ENCODE measurements at places on chromosomes 7 and 10.

DNA sequence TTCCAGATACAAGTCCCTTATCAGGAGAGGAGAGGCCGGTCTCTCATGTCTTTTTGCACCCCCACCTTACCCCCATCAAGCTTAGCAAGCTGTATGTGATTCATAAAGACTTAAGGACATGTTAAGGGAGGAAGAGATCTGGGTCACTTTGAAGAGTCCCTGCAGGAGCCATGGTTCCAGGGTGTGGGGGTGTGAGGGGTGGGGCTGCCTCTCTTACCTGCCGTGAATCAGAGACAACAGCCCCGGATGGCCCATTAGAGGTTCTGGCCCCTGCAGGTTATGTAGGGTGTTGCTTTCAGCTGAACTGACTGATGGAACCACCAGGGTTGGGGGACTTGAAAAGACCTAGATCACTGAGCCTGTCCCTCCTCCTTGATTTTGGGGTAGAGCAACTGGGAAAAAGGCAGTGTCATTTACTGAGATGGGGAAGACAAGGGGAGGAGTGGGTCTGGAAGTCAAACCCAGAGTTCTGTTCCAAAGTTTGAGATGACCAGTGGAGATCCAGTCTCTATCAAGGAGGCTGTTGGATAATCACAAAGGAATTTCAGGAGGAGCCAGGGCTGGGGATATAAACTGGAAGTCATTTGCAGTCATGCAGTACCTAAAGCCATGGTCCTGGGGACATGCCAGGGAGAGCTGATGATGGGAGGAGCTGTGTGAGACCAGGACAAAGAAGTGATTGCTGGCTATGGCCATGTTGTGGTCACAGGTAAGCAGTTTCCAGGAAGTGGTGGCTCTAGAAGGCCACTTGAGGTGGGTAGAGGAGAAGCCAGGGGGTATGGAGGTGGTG lies 23.1 kb downstream of the ADAMTS14 start:
- no peak for DNase-seq

DNA sequence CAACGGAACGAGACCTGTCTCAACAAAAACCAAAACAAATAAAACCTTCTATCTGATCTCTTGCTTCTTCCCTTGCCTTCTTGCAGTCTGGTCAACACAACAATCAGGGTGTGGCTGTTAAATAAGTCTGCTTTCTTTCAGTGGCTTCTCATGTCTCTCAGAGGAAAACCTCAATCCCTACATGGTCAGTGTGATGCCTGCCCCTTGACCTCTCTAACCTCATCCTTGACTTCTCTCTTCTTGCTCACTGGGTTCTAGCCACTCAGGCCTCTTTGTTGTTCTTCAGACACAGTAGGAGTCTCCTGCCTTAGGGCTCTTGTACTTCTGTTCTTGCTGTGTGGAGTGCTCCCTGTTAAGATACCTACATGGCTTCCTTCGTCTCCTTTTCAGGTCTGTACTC lies 220.4 kb downstream of the SDHAF3 start:
- DNase-seq: no peak

DNA sequence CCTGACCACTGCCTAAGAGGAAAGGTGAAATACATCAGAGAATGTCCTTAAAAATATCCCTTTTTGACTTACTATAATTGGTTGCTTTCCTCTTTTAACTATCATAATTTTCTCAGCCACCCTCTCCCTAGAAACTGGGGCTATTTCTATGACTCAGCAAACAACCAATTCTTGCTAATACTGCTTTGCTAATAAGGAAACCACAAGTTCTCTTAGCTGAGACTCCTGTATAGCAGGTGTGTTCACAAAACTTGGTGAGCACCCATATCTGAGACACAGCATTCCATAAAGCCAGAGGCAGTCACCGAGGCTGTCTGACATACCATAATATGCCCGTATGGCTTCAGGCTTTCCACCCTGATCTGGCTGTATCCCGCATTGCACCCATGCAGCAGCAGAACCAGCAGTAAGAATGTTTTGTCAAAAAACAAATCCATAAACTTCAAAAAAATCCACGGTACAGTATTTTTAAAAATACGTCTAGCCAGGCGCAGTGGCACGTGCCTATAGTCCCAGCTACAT lies 191.7 kb upstream of the C7orf33 start:
- no peak for DNase-seq

- DNase-seq: no peak
Measured at GRCh38 chr10:61747307-61747706, 84.6 kb downstream of the CABCOCO1 start.

GRCh38 chr7:103396471-103396870 lies 49.0 kb downstream of the PSMC2 start:
- DNase-seq: no peak

DNA sequence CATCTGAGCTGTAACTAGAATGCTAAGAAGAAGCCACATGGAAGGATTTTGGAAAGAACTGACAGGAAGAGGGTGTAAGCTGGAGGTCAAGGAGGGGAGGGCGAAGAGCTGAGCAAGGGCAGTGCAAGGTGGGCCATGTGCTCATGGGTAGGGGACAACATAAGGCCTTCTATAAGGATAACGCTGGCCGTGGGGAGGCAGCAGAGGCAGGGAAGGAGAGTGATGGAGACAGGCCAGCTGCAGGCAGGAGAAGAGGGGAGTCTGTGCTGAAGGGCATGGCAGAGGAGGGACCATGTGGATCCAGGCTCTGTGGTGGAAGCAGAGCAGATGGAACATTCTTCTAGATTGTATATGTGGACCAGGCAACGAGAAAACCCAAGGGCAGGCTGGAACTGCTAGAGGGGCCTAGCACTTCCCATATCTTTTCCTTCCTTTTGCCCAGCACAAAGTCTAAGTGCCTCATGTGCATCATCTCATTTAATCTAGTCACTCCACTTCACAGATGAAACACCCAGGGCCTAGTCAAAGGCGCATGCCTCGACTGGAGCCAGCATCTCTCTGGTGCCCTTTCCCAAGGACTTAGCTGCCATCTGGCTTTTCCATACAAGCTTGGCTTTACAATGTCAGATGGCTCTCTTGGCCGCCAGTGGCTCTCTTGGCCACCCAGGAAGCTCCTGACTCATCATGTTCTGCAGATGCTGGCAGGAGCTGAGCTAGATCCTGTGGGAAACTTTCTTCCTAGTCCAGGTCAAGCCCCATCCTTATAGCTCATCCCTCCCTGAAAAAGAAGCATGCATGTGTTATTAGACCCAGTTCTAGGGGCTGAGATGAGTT lies 6.6 kb downstream of the LRRC18 start:
- DNase-seq: no peak

DNA sequence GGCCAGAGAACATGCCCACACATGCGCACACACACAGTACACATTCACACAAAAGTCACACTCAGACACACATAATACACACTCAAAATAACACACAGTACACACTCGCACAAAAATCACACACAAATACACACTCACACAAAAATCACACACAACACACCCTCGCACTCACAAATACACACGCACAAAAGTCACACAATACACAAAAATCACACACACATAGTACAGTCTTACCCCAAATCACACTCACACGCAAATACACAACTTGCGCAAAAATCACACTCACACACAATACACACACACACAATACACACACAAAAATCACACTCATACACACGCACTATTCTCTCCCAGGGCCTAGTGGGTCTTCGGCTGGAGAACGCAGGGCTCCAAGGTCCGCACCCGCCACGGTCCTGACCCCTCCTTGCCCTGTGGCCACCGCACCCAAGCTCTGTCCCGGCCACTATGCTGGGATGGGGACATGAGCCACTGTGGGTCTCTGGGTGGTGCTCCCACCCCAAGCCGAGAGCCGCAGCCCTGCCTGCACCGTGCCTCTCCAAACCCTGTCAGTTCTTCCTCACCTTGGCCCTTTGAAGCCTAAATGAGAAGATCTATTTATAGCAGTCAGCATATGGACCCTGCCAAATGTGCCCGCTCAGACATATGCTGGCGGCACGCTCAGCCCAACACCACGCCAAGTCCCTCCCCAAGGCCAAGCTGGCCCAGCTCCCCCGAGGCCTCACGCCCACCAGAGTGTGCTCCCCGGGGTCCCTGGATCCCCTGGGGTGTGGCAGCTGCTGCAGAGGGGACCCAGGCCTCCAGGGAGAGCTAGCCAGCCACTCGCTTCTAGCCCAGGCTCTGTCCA lies 55.9 kb downstream of the ELFN1 start:
- no peak for DNase-seq

DNA sequence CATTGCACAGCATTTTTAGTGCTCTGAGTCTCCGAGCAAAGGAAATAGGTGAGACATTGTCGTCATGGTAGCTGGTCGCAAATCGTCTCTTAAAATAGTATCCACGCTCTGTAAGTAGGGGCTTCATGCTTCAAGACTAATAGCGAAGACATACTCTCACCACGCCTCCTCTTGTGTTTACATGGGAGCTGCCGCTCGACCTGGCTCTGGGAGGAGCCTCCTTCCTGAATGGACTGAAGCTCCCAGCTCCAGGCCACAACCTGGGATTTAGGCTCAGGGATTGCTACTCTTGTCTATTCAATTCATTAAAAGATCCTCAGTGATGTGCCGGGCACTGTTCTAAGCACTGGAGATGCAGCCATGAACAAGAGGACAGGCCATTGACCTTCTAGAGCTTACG lies 196.1 kb upstream of the GALNT17 start:
- DNase-seq: peak; percentile 40

DNA sequence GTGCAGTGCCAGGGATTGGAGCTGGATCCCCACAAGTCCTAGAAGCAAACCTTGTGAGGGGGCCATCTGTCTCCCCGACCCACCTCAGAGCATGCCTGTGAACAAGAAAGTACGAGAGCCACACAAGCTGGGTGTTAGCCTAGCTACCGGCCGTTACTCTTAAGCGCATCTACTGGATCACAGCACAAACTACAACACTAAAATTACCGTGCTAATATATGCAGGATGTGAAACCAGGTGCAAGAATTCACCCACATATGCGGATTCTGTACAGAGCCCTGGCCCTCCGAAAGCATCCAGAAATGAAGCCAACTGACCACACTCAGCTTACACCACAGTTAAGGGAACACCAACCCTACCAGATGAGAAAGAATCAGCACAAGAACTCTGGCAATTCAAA lies 16.0 kb upstream of the PRSS1 start:
- DNase-seq: no peak

GRCh38 chr10:91172348-91172747 lies 48.1 kb upstream of the PCGF5 start:
- DNase-seq: no peak

DNA sequence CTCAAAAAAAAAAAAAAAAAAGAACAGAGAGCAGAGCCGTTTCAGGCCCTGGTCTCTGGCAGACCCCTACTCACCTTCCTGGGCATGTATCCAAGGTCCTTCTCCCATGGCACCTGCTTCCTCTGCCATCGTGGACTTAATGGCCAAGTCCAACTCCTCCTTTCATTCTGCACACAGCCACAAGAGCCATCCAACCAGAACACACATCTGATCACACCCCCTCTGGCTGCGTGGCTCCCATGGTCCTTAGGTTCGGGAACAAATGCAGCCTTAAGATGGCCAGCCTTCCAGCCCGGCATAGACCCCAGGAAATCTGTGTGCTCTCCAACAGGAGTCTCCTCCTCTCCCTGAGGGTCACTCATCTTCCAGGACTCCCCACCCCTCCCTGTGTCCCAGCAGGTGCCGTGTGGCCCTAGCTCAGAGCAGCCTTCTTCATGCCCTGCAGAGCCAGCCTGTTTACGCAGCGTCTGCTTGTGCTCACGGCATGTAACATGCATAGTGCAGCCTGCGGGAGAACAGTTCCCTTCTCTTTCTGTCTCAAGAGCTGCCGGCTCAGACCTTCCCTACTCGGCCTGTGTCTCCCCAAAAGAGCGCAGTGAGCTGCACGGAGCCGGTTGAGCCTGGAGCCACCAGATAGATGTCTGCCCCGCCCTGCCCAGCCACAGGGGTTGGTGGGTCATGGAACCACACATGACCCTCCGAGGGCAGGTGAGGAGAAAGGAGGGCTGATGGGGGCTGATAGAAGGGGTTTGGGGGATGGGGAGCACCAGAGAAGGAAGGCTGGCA lies 157.3 kb downstream of the NRF1 start:
- DNase-seq: no peak

DNA sequence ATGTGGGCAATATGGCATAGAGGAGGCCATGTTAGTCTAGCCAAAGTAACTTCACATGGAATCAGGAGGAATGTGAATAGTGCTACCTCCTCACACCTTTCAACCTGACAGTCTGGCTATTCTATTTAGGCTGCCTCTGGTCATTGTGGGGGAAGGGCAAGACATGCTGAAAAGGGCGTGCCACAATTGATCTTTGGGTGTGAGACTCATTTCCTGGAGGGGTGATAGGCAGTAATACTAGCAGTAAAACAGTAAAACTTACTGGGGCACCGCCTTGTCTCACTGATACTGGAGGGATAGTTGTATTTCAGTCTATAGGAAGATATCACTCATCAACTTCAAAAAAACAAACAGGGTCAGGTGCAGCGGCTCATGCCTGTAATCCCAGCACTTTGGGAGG lies 88.7 kb downstream of the TMEM168 start:
- DNase-seq: no peak

DNA sequence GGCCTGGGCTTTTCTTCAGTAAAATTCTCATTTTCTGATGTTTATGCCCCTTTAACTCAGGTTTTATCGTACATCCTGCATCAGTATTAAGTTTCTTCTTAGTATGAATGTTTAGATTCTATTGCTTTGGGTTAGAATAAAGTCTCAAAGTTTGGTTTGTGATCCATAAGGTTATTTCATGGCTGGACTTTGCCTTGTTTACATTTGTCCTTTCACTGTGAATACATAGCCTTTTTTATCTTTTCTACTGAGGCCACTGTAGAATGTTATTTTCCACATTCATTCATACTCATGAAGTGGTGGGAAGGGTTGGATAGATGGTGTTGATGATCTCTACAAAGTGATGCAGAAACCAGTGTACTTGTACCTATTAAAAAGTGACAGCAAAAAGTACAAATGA lies 59.8 kb downstream of the CCSER2 start:
- no peak for DNase-seq

GRCh38 chr7:93943816-93944540 lies 22.4 kb downstream of the GNG11 start:
- DNase-seq: no peak

DNA sequence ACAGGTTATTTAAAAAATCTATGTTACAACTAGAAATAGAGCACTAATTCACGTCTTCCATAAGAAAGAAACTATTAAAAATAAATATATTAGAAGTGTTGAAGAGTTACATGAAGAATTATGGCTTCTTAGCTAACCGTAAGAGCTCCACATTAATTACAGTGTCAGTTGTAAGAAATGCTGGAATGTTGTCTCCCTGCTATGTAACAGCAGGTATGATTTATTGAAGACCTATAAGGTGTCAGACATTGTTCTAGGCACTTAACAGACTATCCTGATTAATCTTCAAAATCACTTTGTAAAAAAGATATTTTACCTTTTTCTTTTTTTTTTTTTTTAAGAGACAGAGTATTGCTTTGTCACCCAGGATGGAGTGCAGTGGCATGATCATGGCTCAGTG lies 75.8 kb upstream of the NEBL start:
- no peak for DNase-seq

GRCh38 chr7:29563590-29564495 lies at the start of gene PRR15:
Gene PRR15 (plus strand): TSS chr7:29563835. CDS start chr7:29566330, 2,495 bp downstream.
- DNase-seq: no peak

DNA sequence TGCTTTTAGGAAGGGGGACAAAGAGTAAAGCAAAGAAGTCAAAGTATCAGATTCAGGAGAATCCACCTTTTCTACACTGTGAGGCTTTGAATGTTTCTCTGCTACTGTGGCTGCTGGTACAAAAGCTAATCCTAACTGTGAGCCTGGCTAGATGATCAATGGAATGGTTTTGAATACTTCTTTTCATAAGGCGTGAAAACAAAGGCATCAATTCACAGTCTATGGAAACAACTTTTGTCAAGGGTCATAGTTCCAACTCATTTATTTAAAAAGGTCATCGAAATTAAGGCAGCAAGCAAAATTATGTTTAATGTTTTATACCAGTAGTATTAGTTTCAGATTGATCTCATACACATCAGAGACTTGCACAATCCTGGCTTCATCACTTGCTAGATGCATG lies 118.1 kb downstream of the CTTNBP2 start:
- no peak for DNase-seq
